ENCODE measurements at places on chromosomes 5 and 9. TPM values are rescaled to one million over a fixed set of nuclear protein-coding genes. Genes with fewer than 3 reads are reported as not detected.

The HEMGN gene
- total RNA-seq = not detected

The CDKN2B-AS1 gene
- not detected for total RNA-seq

- no peak for DNase-seq
Observed at GRCh38 chr5:172648013-172648381, 6.9 kb downstream of the NEURL1B start.

The ENTREP1 gene
- not detected for total RNA-seq

GRCh38 chr5:39005566-39006232 lies 68.5 kb downstream of the RICTOR start:
- peak; percentile 57 for DNase-seq

- no peak for DNase-seq
Observed at GRCh38 chr5:128762661-128763306, 202.5 kb upstream of the SLC27A6 start.

DNA sequence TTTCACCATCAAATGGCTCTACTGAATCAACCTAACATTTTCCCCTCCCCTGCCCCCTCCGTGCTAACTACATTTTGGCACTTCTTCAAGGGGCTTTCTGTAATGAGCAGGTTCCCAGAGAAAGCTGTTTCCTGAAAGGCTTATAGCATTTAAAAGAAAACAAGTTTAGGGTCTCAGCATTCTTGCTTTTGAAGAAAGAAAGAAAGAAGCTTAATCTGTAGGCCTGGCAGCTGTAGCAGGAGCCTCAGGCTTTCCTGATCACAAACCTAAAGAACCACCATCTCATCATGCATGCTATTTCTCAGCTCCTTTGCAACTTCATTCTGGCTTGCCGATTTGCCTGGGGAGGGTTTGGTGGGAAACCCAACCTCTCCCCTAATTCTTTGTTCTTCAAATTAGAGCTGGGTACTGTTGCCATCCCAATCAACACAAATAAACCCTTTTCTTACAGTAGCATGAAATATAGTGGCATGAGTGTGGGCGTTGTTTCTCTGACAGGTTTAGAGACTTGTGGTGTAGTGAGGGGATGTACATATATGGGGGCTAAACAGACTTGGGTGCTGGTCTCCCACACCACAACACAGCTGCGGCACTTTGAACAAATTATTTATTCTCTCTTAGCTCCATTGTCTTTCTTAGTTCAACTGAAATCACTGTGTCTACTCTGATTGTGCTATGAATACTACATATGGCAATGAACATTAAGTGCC lies 160.5 kb upstream of the TNC start:
- DNase-seq = no peak

DNA sequence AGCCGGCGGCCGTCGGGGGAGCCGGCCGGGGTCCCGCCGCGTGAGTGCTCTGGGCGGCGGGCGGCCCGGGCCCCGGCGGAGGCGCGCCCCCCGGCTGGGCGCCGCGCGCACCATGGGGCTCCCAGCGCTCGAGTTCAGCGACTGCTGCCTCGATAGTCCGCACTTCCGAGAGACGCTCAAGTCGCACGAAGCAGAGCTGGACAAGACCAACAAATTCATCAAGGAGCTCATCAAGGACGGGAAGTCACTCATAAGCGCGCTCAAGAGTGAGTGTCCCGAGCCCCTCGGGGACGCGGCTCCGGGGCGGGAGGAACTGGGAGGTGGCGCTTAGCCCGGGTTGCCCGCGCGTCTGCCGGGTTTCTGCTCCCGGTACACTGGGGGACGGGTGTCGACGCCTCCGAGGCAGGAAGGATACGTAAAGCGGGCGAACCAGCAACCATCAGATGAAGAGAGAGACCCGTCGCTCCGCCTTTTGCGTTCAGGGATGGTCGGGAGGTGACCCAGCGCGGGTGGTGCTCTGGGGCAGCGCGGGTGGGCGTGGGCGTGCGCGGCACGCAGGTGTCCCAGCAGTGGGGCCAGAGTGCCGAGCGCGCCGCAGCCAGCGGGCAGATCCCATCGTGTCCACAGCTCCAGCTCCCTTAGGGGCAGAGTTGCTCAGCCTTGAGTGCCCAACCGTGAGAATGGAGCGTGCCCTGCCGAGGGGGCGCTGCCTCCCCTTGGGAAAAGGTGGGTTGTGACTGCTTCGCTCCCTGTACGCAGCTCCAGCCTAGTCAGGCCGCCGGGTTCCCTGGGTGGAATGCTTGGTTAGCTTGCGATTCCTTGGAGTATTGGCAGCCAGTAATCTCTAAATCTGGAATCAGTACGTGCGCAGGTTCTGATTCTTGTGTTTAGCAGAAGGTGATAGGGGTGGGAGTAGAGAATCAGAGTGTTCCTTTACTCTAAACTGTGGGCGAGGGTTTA lies 753 bp downstream of the ARHGAP26 start:
- DNase-seq = peak; percentile 60

The DAB2 gene
- total RNA-seq = not detected

- no peak for DNase-seq
Observed at GRCh38 chr9:27719711-27720110, 146.4 kb upstream of the C9orf72 start.

Measured in G401 (cell line).